ENCODE measurements at places on chromosomes 11 and 22.

GRCh38 chr22:44242946-44243724 is 62.4 kb downstream of the PARVG start:
- DNase-seq: no peak

DNA sequence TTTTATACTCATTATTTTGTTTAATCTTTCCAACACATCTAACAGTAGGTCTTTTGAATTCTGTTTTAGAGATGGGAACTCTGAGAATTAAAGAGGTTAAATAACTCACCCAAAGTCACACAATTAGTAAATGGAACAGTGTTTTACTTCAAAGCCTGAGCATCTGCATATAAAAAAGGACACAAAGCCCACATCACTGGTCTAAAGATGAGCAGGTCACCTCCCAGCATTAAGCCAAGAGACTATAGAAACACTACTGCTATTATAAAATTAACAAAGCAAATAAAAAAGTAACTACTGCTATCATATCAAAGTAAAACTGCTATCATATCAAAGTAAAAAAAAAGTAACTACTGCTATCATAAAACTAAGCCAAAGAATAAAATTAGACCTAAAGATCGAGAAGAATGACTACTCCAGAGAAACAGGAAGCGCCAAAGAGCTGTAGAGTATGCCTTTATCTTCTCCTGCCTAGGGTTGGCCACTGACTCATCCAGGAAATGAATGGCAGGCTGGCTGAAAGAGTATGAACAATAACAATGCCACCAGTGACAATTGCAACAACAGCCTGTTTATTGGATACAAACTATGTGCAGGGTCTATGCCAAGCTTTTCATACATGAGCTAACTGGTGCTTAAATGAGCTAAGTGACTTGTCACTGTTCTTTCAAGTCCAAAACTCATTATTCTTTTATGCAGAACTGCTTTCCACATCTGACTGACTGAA is 1153.0 kb upstream of the TENM4 start:
- no peak for DNase-seq

- DNase-seq: no peak
These were observed 182.6 kb downstream of the TRPC6 start for GRCh38 chr11:101401245-101401644.

DNA sequence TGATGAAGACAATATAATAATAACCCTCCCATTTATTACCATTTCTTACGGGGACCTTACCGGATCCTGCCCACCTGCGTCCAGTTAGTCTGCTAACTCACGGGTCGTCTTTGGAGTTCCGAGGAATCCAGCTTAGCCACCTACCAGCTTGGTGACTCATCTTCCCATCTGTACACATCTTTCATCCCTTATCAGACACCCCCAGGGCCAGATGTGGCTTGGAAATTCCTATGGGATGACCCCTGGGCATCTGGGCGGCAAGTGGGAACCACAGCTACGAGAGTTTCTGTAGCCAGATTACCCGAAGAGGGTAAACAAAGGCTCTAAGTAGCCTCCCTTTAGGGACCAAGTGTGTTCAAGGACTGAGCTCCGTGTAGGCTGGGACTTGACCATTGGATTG is 12.8 kb upstream of the PRR5 start:
- no peak for DNase-seq

DNA sequence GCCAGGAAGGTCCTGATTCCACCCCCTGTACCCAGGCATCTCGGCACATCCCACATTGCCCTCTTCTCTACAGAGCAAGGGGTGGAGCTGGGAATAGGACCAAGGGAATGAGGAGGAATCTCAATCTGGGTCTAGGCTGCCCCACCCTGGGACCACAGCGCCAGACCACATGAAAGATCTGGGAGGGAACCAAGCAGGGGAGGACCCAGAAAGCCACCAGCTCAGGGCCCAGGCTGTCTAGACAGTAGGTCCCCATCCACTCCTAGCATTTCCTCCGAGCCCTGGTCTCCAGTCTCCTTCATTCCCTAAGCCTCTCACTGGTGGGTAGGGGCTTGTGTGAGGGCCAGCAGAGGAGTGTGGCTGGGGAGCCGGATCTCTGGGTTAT is 11.6 kb downstream of the PHLDB1 start:
- peak; percentile 39 for DNase-seq

DNA sequence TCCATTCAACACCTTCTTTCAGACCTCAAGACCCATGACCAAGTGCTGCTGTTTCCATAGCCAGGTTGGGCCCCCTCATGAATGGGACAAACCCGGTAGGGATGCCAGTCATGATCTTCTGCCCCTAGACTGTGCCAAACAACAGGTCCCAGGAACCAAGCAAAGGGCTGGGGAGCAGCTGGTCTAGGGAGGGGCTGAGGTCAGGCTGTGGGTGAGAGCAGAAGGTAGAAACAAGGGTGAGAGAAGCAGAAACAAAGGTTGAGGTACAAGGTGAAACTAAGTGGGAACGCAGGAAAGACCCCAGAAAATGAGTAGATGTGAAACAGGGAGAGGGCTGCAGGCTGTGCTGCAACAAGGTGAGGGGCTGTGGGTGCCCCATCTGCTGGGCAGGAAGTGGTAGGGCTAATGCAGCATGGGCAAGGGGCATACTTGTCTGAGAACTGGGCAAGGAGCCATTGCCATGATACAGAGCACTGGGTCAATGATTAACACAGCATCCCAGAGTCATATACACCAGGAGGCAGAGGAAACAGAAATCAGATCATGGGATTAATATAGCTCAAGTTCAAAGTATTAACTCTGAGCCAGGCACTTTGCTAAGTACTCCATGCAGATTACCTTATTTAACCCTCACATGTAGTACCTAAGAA is 45.9 kb downstream of the SLC1A2 start:
- no peak for DNase-seq
